ENCODE measurements at places on chromosomes 2 and 18.

GRCh38 chr18:51527826-51528225 is 330.3 kb upstream of the MEX3C start:
- DNase-seq = no peak

DNA sequence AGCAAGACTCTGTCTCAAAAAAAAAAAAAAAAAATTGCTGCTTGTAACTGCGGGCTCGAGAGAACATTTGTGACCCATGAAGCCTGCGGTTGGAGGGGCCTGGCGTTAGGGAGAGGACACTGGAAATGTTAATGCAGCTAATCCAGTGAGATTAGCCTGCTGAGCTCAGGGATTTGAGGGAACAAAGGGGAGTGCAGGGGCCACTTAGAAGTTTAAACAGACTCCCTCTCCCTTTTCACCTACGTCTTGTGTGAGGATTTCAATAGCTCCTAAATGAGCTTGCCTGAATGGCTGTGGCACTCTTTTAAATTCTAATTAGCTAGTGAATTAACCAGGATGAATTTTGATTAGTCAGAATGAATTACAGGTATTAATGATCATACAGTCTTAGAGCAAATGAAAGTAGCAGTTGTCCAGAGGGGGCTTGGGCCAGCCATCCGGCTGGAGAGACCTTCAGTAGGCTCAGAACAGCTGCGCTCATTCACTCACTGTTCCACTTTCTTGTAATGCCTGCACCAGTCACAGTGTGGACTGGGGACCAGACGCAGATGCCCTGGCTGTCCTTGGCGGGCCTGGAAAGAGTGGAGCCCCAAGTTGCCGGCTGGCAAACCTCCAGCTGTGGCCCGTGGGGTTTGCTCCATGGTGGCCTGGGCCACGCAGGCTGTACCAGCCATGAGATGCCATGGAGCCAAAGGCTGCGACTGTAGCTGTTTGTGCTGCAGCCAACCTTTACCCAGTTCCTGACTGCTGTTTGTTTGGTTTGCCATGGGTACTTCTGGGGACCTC is 20.8 kb downstream of the LDLRAD4 start:
- DNase-seq = no peak

DNA sequence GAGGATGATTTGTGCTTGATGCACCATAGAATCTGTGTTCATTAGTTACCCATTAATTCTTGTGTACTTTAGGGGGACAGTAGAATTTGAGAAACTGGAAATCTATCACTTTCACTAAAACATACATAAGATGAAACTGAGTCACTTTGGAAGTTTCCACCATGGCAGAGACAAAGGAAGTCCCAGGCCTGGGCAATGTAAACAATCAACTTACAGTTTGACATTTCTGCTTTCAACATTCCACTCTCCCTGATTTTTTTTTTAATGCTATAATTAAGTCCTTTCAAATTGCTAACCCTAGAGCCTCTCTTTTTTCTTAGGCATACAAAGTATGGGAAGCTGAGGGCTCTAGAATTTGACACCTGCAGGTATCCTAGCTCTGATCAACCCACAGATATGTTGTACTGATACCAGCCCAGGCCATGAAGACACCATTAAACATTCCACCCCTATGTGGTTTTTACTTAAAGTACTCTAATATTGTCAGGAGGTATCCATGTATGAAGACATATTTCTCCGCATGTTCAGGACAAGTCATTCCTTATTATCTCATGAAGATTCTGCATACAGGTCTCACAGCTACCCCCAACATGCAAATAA is 88.5 kb upstream of the GLS start:
- no peak for DNase-seq

DNA sequence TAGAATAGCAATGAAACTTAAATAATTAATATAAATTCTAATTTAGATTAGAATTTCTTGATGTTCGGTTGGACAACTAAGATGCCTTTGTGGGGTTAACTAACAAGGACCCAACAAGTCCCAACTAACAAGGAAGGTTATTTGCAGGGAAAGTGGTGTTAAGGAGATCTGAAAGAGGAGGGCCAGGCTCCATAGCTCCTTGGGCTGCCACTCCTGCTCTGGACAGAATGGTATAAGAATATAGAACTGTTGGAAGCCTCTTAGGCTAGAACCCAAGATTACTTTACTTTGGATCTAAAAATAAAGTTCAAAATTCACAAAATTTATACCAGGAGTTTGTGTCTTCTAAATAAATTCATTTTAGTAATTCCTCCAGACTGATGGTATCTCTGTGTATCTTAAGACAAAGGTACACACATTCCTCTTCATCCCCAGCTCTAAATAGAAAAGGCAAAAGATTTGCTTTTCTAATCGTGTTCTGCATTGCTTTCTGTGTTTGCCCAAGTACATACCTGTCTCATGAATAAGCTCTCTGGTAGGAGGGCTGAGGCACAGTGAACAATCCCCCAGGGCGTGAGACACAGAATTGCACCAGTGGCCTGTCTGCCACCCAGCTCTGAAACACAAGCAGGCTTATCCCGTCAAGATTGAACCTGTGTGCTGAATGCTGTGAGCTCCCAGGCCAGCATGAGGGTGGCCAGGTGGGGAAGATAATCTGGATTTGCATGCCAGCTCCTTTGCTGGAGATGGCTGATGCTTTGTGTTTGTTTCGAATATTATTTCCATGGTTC is 176.0 kb downstream of the ACKR3 start:
- no peak for DNase-seq

GRCh38 chr2:238285653-238286082 is 2.7 kb downstream of the PER2 start:
- peak; percentile 20 for DNase-seq

DNA sequence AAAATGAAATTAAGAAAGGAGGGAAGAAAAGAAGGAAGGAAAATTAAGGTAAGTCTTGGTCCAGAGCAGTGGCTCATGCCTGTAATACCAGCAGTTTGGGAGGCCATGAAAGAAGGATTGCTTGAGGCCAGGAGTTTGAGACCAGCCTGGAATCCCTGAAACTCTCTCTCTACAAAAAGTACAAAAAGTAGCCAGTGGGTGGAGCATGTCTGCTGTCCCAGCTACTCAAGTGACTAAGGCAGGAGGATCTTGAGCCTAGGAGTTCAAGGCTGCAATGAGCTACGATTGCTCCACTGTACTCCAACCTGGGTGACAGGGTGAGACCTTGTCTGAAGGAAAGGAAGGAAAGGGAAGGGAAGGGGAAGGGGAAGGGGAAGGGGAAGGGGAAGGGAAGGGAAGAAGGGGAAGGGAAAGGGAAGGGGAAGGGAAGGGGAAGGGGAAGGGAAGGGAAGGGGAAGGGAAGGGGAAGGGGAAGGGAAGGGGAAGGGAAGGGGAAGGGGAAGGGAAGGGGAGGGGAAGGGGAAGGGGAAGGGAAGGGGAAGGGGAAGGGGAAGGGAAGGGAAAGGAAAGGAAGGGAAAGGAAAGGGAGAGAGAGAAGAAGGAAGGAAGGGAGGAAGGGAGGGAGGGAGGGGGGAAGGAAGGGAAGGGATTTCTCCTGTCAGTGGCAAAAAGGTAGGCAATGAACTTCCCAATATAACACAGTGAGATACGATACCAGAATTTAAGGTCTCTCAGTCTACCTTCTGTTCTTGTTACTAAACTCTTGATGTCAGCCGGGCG is 412.8 kb downstream of the CMPK2 start:
- no peak for DNase-seq

DNA sequence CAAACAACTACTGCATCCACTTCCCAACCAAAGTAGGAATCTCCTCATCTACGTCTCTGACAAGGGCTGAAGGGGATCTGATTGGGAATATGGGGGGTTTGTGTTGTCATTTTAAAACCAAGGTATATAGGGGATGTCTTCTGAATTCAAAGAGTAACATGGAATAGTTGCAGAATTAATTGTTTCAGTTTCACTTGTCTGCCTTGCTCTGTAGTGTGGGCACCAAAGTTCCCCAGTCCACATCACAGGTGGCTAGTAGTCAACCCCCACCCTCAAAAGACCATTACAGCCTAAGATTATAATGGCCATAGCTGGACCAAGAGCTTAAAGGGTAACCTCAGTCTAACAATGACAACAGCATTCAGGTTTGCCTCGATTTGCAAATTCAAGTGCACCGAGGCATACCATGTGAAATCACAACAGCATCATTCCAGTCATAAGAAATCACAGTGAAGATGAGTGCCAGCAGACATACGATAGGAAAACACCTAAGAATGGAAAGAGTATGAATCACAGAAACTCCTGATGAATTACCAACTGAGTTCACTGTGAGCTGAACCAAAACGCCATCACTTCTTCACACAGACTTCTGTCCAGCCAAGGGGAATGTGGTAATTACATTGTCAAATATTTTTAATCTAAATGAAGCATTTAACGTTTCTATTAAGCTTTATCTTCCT is 52.4 kb downstream of the MYO5B start:
- no peak for DNase-seq

- DNase-seq = no peak
These were observed 58.0 kb upstream of the DOCK10 start for GRCh38 chr2:225100269-225100668.

- no peak for DNase-seq
These were observed 31.9 kb downstream of the NRP2 start for GRCh38 chr2:205714058-205714776.

- no peak for DNase-seq
These were observed 5.6 kb upstream of the ASB1 start for GRCh38 chr2:238420878-238421694.

- no peak for DNase-seq
These were observed 381.5 kb upstream of the ETAA1 start for GRCh38 chr2:67015681-67016080.

- DNase-seq = no peak
These were observed 200.3 kb downstream of the PRKCE start for GRCh38 chr2:45851576-45852304.

- DNase-seq = no peak
These were observed 10.4 kb downstream of the ANKRD44 start for GRCh38 chr2:197300139-197300538.

DNA sequence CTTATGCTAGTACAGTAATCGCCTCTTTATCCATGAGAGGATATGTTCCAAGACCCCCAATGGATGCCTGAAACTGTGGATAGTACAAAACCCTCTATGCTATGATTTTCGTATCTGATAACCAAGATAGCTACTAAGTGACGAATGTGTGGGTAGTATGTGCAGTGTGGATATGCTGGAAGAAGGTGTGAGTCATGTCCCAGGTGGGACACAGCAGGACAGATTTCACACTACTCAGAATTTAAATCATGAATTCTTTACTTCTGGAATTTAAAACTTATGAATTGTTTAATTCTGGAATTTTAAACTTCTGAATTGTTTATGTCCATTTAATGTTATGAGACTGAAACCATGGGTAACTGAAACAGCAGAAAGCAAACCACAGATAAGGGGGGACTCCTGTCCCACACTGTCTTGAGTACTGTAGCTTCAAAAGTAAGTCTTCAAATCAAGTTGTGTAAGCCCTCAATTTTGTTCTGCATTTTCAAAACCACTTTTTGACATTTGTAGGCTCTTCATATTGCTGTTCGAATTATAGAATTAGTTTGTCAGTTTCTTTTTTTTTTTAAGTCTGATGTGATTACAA is 116.0 kb downstream of the LTBP1 start:
- no peak for DNase-seq

- no peak for DNase-seq
These were observed 4.3 kb downstream of the DHX57 start for GRCh38 chr2:38871432-38871831.

- DNase-seq = no peak
These were observed 44.7 kb upstream of the SH3RF3 start for GRCh38 chr2:109084341-109084740.

GRCh38 chr2:215419769-215420470 is 15.9 kb downstream of the FN1 start:
- DNase-seq = no peak

- DNase-seq = no peak
These were observed 62.5 kb upstream of the HPCAL1 start for GRCh38 chr2:10240161-10240681.

DNA sequence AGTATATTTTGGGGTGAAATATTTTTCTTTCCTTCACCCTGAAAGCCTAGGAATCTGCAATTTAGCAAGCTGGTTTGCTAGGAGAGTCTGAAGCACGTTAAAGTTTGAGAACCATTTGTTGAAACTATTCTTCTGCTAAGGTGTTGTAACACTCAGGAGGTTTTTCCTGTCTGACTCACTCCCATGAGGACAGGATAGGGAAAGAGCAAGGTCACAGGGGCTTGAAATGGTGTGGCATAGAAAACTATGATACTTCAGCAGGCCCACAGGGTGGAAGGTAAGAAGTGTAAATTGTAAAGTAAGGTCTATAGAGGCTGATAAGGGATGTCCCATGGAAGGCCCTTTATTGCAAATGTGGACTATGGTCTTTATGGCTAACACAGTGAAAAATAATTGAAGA is 177.7 kb upstream of the ZC3H15 start:
- no peak for DNase-seq

DNA sequence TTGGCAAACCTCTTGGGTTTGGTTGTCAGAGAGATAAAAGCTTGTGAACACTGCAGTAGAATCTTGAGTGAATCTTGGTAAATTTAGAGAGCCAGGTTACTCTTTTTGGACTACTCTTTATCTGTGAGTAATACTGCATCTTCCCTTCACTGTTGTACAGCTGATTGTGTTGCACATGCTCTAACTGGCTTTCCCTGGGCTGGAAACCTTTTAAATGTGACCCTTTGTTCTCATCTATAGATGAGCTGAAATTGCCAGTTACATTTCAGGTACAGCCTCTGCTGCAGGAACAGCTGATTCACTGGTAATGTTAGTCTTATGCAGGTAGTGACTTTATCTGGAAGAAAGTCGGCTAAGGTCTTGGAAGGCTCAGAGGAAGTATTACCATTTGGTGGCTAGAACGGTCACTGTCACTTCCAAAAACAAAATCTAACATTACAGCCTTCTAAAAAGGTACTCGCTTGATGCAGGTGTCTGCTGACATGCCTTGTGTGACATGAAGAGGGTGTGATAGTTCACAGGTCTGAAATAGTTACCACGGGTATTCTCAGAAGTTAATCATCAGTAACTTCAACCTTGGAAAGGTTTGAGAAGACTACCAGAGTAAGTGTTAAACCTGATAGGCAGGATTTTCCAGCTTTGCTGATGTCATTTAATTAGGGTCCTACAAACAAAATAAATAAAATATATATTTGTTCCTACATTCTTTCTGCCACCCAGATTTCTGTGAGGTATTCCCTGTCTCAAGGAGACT is 851.1 kb downstream of the SLC4A3 start:
- DNase-seq = no peak

GRCh38 chr2:105085525-105085924 is 47.7 kb downstream of the MRPS9 start:
- no peak for DNase-seq

DNA sequence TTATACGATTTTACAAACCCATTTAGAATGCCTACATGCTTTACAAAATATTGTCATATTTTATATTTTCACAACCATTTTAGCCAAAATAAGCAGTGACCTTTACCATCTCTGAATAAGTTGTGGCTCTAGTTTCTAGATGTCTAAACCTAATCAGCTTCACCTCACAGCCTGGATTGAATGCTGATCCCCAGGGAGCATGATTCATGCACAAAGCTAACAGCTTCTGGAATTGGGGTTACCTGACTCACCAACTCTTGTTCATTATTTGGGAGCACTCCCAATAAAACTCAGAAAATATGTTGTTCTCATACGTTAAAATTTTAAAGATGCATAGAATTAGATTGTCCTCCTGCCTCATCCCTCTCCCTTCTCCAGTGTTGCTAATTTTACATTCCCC is 611.7 kb upstream of the NETO1 start:
- DNase-seq = no peak

All from esophagus squamous epithelium (tissue), 5 donors.